Activated CD8-positive, alpha-beta T cell treated with anti-CD3 and anti-CD28 coated beads for 36 hours (primary cell): ENCODE measurements at places on chromosomes 5 and 9. TPM values are rescaled to one million over a fixed set of nuclear protein-coding genes. Genes with fewer than 3 reads are reported as not detected.

The GRIN1 gene
- not detected for total RNA-seq

The KIF24 gene
- 5.8 TPM for total RNA-seq

The AGPAT2 gene
- total RNA-seq: 11.8 TPM

The SAXO1 gene
- total RNA-seq: not detected

The ARAP3 gene
- 5.9 TPM for total RNA-seq

The ANKS6 gene
- 16.9 TPM for total RNA-seq
